ENCODE measurements at places on chromosomes 13 and 19. TPM values are rescaled to one million over a fixed set of nuclear protein-coding genes. Genes with fewer than 3 reads are reported as not detected.

- no peak for DNase-seq
Measured at GRCh38 chr13:82747291-82747690, 1135.0 kb downstream of the SLITRK1 start.

DNA sequence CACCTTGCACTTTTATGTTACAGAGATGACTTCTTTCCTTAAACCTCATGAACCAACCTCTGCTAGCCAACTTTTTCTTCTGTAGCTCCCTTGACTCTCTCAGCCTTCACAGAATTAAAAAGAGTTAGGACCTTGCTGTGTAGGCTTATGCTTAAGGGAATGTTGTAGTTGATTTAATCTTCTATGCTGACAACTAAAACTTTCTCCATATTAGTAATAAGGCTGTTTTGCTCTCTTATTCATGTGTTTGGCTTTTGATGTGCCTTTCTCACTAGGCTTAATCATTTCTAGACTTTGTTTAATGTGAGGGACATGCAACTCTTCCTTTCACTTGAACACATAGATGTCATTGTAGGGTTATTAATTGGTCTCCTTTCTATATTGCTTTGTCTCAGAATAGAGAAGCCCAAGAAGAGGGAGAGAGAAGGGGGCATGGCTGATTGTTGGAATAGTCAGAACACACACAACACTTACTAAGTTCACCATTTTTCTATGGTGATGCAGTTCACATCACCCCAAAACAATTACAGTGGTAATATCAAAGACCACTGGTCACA is 509.5 kb downstream of the UQCRFS1 start:
- no peak for DNase-seq

DNA sequence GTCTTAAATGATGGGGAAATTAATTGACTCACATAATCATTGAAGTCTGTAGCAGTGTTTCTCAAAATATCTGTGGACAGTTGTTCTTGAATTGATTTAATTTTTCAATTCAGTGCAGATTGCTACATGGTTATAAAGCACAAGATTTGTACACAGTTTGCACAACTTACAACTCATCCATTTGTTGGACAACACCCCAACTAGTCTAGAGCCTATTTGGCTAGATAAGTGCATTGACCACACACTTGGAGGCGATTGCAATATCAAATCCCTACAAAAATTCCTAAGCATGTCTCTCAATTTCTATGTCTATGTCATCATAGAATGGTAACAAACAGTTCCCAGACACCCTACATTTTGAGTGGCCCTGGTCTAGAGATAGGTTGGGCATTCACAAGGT is 48.0 kb upstream of the IPO5 start:
- no peak for DNase-seq

DNA sequence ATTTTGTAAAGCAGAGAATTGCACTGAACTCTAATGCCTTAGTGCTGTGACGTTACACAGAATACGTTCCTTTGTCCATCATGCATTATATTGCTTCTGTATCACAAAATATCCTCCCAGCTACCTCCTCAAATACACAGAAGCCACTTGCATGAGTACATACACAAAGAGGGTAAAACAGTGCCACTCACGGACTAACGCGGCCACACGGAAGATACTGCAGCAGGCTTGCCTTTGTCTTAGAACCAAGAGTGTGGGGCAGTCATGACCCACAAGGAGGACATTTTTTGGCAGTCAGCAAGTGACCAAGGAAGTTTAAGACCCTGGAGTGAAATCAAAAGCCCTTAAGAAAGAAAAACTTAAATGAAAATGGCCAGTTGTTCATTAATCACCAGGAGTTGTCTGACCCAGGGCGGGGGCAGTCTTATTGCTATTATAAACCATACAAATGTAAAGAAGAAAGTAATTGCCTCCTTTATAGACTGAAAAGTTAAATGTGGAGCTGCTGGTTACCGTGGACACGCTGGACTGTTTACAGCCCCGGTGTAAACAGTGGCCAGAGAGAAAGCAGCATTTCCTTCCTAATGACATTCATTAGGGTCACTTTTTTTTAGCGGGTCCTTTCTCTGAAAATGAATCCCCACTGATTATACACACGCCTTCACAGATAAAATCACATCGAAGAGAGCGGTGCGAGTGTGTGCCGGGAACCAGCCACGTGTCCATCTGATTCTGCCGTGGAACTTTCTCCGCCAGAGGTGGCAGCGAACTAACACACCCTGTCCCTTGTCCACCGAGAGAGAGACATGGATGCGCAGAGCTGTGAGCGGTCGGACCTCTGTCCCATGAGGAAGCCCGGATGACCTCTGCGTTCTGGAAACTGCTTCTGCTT is 66.8 kb downstream of the SOX1 start:
- no peak for DNase-seq

DNA sequence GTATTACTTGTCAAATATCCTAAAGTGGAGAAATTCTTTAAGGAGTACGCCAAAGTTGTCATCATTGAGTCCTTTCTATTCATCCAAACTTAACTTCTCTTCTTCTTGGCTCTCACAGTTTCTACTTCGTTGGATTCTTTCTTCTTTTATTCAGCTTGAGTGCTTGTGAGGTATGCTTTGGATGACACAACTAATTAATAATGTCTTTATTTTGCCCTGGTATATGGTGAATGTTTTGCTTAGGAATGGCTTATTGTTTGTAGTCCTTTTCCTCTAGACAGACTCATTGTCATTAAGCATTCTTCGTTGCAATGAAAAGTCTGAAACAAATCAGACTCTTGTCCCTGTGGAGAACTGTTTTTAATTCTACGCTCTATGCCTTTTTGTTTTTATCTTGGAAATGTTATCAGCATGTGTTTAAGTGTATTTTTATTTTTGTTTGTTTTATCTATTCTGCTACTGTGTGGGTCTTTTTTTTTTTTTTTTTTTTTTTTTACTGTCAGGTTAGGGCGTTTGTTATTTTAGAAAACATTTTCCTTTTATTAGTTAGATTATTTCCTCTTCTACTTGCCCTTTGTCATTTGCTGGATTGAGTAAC is 471.5 kb downstream of the GPC6 start:
- DNase-seq: no peak

- peak; percentile 35 for DNase-seq
Measured at GRCh38 chr19:50162988-50163387, at the start of gene IZUMO2. IZUMO2 (minus strand) TSS chr19:50163281; CDS start chr19:50163194, 87 bp downstream.

GRCh38 chr19:58325311-58326022 is 1.3 kb upstream of the ZSCAN22 start:
- DNase-seq: peak; percentile 68

GRCh38 chr13:95301183-95301967 is at the start of gene ABCC4:
ABCC4 (minus strand) TSS chr13:95301451; CDS start chr13:95301314, 137 bp downstream.
- peak; percentile 84 for DNase-seq

- DNase-seq: no peak
Measured at GRCh38 chr19:48292798-48293197, 22.9 kb downstream of the ZNF114 start.

DNA sequence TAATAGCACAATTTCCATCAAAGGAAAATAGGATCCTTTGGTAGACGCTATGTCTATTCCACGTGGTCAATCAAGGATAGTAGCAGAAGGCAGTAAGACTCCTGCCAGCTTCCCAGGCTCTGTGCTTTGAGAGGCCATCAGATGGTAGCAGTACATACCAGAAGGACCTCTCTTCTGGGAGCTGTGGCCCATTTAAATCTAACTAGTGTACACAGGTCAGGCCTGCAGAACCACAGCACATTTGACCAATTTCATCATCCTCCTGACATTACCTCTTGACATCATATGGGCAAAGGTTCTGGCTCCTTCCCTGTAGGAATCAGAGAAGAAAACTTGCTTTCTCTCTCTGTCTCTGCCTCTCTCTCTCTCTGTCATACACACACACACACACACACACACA is 229.6 kb upstream of the HTR2A start:
- no peak for DNase-seq

DNA sequence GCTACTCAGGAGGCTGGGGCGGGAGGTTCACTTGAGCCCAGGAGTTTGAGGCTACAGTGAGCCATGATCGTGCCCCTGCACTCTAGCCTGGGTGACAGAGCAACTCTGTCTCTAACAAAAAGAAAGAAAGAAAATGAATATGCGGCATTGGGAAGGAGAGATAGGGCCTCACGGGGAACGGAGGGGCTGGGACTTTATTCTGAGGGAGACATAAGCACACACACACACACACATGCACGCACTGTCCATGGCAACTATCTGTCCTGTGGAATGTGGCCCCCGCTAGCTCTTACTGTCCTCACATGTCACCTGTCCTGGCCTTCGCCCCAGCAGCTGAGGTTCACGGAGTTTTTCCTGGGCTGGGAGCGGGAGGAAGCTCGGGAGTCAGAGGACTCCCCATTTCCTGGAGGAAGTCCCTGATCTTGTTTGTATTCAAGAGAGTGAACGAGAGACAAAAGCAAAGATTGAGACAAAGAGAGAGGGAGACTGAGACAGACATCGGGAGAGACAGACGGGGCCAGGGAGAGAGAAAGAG is 654 bp downstream of the STAP2 start:
- peak; percentile 88 for DNase-seq

- no peak for DNase-seq
Measured at GRCh38 chr13:78958006-78958405, 299.1 kb upstream of the OBI1 start.

- DNase-seq: no peak
Measured at GRCh38 chr13:45695198-45695730, 6.9 kb upstream of the CBY2 start.

DNA sequence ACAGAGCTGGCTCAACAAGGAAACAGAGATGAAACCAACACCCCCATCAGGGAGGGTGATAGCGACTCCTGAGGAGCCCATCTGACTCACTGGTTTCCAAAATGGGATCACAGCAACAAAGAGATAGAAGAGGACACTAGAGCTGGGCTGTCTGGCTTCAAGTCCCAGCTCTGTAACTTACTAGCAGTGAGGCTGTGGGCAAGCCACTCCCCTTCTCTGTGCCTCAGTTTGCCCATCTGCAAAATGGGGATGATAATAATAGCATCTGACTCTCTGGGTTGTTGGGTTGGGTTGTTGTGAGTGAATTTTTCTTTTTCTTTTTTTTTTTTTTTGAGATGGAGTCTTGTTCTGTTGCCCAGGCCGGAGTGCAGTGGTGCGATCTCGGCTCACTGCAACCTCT is 14.3 kb downstream of the IGSF23 start:
- no peak for DNase-seq

DNA sequence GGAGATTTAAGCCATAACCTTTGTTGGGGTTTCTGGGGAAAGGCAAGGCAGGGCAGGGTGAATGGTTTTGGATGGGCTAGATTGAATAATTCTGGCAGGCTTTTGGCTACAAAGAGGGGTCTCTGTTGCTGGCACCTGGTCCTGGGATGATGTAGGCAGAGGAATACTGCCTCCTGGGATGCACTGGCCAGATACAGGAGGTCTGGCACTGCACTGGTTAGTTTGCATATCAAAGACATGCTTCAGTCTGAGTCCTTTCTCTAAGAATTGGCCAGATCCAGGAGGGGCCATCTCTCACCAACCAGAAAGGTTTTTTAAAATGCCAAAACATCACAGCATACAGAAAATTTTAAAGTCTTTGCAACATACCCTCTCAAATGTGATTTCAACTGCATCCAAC is 8.0 kb upstream of the MEDAG start:
- no peak for DNase-seq

GRCh38 chr19:42370626-42371175 is 19.4 kb downstream of the CNFN start:
- peak; percentile 52 for DNase-seq

GRCh38 chr13:110538632-110539031 is 22.9 kb downstream of the RAB20 start:
- DNase-seq: no peak

DNA sequence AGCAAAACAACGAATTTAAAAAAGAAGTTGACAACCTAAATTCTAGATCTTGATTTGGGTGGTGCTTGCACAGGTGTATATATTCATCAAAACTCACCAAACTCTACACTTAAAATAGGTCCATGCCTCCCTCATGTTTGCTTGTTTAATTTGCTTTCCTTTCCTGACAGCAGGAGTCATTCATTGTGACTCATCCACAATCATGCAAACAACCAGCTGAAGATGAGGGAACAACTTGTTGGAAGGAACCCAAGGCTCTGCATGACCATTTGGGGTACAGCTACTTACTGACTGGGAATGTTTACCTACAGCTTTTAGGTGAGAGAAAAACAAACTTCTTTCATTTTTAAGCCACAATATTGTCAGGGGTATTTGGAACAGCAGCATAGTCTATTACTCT is 96.6 kb downstream of the RXFP2 start:
- no peak for DNase-seq

DNA sequence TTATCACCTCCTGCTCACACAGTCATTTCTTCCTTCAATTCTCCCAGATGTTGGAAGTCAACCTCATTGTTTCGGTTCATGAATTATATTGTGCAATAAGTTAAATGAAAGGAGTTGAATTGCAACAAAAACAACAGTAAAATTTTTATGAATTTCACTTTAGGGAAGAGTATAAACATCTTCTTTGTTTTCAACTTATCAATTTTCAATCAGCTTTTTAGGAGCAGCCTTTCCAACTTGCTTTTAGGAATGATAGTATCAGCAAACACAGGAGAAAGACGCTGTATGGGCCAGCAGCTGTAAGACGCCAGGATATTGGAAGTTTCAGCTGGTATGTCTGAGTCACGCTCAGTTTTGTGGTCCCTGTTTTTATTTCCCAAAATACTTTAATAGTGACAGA is 132.5 kb upstream of the ARGLU1 start:
- no peak for DNase-seq

The MEF2B gene
- 1.4 TPM for polyA plus RNA-seq

The MEGF8 gene
- 23.9 TPM for polyA plus RNA-seq

The PSG1 gene
- 0.06 TPM for polyA plus RNA-seq

The MAP4K1 gene
- 3.7 TPM for polyA plus RNA-seq

The COQ8B gene
- polyA plus RNA-seq: 35.7 TPM

The ANKLE1 gene
- 1.4 TPM for polyA plus RNA-seq

The TNPO2 gene
- polyA plus RNA-seq: 49.2 TPM

The ERCC2 gene
- polyA plus RNA-seq: 18.2 TPM
